ENCODE measurements at places on chromosomes 2 and 18.

DNA sequence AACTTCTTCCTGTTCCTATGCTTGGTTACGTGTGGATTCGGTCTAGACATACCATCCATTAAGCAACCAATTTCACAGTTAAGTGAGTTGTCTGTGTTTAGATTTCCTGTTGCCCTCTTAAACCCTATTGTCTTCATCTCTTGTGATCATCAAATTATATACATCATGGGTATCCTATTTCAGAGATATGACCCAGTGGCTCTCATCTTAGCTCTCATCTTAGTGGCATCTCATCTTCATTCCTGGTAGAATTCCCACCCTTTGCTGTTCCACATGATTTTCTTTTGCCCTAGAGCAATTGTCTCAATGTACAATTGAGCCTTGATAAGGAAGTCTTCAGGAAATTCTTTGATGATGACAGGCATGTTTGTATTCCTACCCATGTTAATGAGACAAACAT is 29.4 kb upstream of the FN1 start:
- no peak for DNase-seq

GRCh38 chr18:26406854-26407517 is 141.4 kb downstream of the KCTD1 start:
- no peak for DNase-seq

DNA sequence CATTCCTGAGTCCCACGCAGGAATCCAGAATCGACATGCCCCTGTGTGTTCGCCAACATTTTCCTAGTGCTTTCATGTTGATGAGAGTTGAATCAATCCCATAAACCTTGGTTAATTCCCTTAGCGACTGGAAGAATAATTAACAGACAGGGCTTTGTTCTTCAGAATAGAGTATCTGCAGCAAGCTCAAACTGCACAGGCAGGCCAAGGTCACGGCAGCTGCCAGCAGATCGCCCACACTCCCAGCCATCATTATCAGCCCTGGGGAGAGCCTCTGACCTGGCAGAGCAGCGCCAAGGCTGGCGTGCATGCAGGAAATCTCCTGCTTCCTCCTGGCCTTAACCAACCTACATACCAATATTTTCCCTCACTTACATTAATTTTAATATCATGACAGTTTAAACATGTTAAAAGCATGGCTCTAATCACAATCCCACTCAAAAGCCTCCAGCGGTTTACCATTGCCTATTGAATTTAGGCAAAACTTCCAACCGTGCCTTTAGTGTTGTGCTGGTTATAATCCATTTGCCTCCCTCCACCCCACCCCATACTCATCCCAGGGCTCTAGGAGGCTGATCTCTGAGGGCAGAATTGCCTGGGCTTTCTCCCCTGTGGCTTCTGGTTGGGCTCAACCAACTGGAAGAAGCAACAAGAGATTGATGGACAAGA is 46.8 kb upstream of the NCK2 start:
- DNase-seq, result no peak

- no peak for DNase-seq
Observed at GRCh38 chr2:157928372-157928771, 52.2 kb upstream of the ACVR1 start.

GRCh38 chr2:176747506-176747905 is 465.1 kb upstream of the HNRNPA3 start:
- no peak for DNase-seq

- DNase-seq, result no peak
Observed at GRCh38 chr2:65350651-65351056, 81.7 kb downstream of the SPRED2 start.

DNA sequence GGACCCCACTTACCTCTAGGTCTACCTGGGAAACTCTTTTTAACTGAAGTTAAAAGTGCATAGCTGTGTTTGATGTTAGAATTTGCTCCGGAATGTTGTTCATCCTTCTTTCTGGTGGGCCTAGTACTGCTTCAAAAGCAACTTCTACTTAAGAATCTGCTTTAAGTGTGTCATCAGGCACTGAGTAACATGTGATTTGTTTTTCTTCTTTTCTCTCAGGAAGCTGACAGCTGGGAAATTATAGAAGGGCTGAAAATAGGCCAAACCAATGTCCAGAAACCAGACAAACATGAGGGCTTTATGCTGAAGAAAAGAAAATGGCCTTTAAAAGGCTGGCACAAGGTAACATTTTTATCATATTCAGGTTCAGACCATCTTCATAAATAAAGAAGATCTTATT is 122.9 kb downstream of the PRKRA start:
- no peak for DNase-seq

DNA sequence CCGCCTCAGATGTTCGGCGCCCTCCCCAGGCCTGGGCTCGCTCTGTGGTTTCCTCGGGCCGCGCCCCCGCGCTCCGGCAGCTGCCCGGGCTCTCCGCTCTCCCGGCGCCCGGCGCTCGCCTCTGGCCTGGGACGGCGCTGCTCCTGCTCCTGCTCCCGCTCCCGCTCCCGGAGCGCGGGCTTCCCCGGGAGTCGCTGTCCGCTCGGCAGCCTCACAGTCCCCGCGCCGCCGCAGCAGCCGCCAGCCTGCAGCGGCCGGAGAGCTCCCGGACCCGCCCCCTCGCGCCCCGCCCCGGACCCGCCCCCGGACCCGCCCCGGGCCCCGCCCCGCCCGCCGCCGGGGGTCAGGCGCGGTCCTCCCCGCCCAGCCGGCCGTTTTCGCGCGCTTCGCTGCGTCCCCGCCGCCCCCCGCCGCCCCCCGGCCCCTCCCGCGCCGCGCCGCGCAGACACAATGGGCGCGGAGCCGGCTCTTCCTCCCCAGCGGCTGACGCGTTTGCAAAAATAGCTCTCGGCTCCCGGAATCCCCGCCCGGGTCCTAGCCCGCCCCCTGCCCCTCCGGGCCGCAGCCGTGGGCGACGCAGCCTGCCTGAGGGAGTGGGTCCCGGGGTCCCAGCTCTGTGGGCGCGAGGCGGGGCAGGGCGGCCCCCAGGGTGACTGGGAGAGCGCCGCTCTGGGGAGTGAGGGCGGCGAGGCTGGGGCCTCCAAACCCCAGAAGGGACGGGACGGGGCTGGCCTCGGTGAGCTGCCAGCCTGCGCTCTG is at the start of gene ARL4C:
Gene ARL4C (minus strand): TSS at position 247 of the 759 bp plus-strand sequence. CDS start 495 bp downstream, outside the sequence.
- DNase-seq, result peak; percentile 89

GRCh38 chr2:240600451-240600961 is 14.0 kb downstream of the CAPN10 start:
- DNase-seq, result no peak
